ENCODE measurements at places on chromosomes 2 and 18.

DNA sequence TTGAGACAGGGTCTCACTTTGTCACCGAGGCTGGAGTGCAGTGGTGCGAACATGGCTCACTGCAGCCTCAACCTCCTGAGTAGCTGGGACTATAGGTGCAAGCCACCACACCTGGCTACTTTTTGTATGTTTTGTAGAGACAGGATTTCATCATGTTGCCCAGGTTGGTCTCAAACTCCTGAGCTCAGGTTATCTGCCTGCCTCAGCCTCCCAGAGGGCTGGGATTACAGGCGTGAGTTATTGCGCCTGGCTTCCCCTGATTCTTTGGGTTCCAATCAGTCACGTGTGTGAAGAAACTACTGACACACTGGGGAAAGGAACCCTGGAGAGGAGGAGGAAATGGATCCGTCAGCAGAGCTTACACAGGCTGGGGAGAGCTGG lies 22.3 kb upstream of the RAB10 start:
- no peak for DNase-seq

GRCh38 chr2:131055169-131056065 lies 37.8 kb downstream of the FAM168B start:
- no peak for DNase-seq

DNA sequence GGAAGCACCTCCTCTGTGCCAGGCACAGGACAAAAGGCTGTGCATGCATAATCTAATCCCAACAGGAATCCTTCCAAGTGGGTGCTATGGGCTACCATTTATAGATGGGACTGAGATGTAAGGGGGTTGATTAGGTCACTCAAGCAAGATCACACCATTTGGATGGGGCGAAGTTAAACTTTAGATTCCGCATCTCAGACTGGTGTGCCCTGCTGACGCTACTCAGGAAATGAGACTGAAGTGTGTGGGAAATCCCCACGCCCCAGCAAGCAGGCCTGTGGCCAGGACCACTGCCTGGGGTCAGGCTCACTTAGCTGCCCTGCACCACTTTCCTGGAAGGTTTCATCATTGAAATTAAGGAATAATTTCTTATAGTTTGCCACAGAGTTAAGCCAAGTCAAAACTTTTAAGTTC lies 70.5 kb upstream of the PPP1CB start:
- DNase-seq = no peak

DNA sequence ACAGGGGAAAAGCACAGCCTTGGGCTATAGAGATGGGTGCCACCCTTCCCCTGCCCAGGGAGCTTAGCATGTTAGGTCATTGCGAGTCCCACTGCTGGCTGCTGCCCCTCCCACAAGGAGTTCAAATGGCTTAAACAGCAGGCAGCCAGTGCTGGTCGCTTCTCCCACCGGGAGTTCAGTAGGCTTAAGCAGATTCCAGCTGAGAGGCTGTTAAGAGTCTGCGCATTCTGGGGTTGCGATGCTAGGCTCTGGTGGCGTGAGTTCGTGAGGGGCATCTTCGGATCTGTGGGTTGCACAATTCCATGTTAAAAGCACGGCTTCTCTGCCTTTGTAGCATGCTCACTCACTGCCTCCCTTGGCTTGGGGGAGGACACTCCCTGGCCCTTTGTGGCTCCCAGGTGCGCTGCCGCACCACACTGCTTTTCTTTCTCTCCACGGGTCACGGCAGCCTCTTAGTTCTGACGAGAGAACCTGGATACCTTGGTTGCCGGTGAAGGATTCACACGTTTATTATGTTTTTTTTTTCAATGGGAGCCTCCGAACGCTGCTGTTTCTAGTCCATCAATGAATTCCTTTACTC lies 93.2 kb downstream of the UNC80 start:
- DNase-seq = no peak

GRCh38 chr2:70927138-70927537 lies 8.6 kb upstream of the ATP6V1B1 start:
- DNase-seq = no peak

All from NCI-H748 treated with DMSO at 0.1 percent for 48 hours (cell line).